PC-9 (cell line): ENCODE measurements at places on chromosomes 2 and 18. TPM values are rescaled to one million over a fixed set of nuclear protein-coding genes. Genes with fewer than 3 reads are reported as not detected.

DNA sequence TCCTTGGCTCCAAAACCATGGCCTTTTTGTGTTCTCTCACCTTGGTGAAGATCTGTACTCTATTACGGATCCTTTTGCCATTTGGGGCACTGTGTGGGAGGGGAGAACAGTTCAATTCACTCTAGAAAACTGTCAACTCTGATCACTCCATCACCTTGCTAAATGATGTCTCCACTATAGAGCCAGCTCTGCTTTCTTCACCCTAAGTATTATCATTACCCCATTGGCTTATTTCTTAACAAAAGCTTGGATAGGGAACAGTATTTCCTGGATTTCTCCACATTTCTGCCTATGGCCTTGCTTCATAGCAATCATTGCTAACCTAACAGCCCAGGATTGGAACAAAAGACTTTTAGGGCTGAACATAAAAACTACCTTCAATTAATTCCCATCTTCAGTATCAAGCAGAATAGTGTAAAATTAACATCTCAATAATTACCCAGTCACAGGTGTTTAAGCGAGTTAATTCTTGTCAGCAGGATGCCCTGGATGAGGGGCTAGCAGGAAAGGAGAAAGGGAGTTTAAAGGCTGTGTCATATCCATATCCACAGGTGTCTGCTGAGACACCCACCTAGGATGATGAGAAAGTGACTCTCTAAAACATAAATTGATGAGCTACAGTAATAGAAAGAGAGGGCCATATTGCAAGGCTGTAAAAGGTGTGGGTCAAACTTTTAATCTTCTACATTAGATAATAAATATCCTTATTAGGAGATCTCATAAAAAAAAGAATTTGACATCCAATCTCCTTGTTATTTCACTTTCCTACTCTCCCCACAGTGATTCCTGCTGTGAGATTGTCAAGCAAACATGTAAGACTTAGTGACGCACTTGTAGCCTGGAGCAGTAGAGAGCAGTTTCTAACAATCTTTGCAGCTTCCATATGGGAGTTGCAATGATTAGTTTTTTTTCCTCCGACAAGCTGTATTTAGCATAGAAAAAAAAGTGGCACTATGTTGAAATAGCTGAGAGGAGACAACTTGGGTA is 589.5 kb upstream of the NXPH2 start:
- no peak for DNase-seq

The ALPG gene
- total RNA-seq: 0.76 and 1.2 TPM in 2 replicates

DNA sequence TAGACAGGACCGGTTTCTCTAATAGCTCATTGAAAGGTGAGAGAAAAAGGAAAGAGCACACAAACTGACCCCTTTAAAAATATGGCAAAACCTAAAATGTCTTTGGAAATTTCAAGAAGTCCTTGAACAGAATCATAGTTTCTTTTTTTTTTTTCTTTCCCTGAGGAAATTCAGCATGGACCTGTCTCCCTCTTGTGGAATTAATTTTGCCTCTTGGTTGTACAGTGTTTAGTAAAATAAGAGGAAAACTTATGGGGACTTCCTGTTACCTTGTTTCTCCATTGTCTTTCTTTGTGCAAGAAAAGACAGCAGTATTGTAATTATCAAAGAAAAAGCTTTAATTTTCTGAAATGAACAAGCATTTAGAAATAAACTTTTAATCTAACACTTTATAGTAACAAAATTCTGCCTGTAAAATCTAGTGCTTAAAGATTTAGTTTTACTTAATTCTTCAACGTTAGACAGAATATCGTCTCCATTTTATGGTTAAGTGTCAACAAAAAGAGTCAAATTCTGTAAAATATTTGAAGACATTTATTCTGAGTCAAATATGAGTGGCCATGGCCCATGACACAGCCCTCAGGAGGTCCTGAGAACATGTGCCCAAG is 176.3 kb upstream of the NABP1 start:
- no peak for DNase-seq

The LHCGR gene
- not detected in 2 replicates for total RNA-seq

The CRYBA2 gene
- total RNA-seq: not detected in 2 replicates

GRCh38 chr2:112605926-112606325 is 21.5 kb downstream of the CHCHD5 start:
- DNase-seq: no peak

DNA sequence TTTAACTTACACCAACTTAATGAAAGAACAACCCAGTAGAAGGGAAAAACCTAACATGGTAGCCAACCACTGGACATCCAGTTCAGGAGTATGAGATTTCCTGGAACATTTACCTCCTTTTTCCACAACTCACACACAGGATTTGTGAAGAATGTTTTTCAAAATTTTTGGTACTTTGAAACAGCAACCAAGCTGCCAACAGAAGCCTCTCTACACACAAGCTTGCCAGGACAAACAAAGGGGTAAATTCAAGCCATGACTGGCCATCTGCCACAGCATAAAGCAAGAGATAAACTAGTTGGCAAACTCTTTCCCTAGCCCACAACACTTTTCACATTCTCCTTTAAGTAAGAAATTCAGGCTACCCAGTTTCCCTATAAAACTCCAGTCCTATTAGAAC is 21.4 kb downstream of the MGAT4A start:
- no peak for DNase-seq

- no peak for DNase-seq
These were observed 1652.4 kb upstream of the TMEFF2 start for GRCh38 chr2:193847130-193847529.

GRCh38 chr18:22827216-22827615 is 105.9 kb upstream of the RBBP8 start:
- DNase-seq: no peak

The ANO7 gene
- total RNA-seq: 6.5 and 8.5 TPM in 2 replicates

- no peak for DNase-seq
These were observed 191.2 kb downstream of the SPAG16 start for GRCh38 chr2:213475433-213475832.

DNA sequence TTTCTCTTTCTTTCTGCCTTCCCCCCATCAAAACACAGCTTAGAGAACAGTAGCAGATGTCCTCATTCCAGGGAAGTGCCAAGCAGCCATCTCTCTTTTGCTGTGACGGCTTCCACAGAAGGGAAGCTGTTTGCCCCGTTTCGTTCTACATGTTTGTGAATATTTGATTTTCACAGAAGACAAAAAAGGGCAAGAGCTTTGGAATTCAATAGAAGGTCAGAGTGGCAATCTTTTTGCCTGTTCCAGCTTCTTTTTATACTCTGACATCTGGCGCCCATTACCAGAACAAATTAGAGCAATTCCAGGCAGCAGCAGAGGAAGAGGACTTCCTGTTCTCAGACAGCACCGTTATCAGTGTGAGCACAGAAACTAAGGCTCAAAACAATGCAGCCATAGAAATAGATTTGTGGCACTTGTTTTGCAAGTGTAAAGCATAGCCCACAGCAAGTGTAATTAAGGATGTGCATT is 79.0 kb upstream of the CDH19 start:
- no peak for DNase-seq

The EMILIN1 gene
- 0.83 and 1.6 TPM in 2 replicates for total RNA-seq

DNA sequence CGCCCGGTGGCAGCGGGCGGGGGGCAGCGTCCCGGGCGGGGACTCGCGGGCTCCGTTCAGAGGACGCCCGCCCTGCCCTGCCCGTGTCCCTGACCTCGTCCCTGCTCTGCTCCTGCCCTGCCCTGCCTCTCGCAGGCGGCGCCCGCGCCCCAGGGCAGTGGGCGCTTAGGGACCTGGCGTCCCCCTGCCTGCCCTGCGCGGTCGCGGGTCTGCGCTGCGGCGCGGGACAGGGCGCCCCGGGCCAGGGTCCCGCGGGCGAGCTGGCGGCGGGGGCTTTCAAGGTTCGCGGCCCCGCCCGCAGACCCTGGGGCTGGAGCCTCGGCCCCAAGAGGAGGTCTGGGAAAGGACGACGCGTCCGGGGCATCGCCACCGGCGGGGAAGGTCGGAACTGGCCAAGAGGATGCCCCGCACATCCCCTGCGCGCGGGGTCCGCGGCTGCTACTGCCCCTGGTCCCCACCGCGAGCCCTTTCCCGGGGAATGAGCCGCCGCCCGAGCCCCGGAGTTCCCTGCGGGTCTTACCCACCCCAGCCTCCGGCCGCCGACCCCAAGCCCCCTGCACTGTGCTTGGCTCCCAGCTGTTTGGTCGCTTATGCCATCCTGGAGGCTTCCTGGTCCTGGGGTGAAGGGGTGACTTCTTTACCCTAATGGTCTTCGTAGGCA is 679 bp downstream of the RNF144A start:
- DNase-seq: no peak

DNA sequence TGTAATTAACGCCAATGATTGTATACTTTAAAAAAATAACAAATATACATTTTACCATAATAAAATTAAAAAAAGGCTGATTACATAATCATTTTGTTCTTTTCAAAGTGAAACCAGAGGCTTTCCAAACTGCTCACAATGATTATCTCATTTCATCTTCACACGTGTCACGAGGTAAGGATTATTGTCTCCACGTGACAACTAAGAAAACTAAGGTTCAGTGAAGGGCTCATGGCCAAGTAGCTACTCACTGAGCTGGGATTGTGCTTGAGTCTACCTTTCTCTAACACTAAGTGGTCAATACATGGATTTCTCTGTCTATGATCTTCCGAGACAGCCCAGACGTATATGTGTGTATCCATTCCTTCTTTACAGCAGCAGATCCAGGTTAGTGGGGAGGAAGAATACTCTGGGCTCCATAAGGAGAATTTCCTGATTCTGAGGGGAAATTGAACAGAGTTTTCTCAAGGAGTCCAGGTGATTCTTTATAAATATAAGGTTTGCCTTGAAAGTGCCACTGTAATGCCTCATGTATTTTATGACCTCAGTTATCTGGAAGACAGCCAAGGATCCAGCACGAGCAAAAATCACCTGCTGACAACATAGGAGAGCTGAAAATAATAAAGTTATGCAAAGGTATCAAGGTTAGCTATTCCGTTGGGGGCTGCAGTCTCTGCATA is 25.6 kb upstream of the ACSL3 start:
- peak; percentile 74 for DNase-seq

DNA sequence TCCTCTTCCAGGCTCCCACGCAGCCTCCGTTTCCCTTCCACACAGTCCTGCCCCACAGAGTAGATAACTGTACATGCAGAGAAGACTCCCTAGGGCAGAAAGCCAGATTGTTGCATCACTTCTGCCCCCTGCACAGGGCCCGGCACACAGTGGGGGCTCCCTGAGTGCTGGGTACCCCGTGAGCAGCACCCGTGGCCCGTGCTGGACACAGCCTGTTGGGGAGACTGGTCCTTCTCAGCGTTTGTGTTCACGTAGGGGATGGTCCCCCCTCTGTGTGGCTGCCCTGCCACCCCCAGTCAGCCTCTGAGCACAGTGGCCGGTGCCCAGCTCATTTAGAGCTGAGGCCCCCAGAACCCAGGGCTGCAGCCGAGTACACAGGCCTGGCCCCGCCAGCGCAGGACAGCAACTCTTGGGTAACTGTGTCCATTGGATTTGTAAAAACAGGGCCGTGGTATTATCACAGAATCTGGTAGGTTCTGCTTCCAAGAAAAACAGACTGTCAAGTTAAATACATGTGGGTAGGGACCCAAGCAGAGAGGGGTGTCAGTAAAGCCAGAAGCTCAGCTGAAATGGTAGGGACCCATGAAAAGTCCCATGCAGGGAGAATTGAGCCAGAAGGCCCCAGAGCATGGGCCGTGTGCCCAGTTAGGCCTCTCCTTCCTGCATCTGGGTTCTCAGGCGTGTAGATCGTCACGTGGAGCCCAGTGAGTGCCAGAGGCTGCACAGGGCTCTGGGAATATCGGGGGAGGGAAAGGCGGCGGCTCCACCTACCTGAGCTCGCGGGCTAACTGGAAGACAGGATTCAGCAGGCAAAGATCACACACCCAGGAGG is 257.3 kb downstream of the ATAD2B start:
- DNase-seq: no peak

DNA sequence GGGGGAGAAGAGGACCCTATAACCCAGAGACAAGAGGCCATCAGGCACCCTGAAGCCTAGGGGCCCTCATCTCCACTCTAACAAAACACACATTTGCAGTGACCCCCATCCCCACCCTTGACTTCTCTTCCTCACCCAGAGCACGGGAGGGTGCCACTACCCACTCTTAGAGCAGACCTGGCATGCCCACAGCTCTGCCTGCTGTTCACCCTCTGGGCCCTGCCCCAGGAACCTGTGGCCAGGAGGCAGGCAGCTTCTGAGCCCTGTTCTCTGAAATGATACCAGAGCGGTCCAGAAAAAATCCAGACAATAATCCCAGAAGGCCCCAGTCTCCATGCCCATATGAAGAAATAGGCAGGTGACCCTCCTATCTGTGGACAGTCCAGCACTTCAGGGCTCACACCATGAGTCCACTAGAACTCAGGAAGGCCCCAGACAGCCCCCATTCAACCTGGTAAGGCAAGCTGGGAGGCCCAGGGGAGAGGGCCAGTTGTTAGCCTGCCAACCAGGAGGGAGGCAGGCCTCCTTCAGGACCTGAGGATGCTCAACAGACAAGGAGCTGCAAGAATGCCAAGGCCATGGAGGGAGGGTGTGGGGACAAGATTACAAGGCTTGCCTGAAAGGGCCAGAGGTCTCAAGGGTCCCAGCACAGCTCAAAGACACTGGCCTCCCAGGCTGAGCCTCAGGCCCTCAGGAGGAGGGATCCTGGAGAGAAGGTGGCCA is 75.0 kb downstream of the TNS1 start:
- no peak for DNase-seq

GRCh38 chr18:79502782-79503181 is 107.1 kb downstream of the NFATC1 start:
- no peak for DNase-seq

GRCh38 chr2:16137080-16137755 is 196.9 kb downstream of the MYCN start:
- DNase-seq: no peak

- DNase-seq: no peak
These were observed 37.4 kb upstream of the RPL31 start for GRCh38 chr2:100964681-100965169.

The VWC2L gene
- total RNA-seq: not detected in 2 replicates

DNA sequence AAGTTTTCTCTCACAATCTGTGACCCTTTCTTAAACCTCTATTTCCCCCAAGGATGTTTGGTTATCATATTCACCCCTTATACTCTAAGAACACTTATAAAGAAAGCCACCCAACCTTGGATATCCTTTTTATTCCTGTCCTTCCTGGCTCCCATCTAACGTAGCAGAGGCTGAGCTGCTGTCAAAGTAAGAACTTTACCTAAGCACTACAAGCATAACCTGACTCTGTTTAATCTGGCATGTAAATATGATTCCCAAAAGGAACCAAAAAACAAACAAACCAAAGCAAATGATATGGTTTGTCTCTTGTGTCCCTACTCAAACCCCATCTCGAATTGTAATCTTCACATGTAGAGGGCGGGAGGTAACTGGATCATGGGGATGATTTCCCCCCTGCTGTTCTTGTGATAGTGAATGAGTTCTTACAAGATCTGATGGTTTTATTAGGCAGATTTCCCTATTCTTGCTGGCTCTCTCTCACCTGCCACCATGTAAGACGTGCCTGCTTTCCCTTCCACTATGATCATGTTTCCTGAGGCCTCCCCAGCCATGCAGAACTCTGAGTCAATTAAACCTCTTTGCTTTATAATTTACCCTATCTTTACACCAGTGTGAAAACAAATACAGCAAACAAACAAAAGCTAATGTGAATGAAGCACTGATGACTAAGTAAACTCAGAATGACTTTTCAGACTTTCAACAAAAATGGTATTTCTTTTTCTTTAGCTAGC is 72.7 kb upstream of the SPOPL start:
- no peak for DNase-seq
